Right cardiac atrium (tissue), 5 donors: ENCODE measurements at places on chromosomes 13 and 19.

- DNase-seq, result no peak
These were observed 14.8 kb upstream of the CALM3 start for GRCh38 chr19:46586294-46586693.

DNA sequence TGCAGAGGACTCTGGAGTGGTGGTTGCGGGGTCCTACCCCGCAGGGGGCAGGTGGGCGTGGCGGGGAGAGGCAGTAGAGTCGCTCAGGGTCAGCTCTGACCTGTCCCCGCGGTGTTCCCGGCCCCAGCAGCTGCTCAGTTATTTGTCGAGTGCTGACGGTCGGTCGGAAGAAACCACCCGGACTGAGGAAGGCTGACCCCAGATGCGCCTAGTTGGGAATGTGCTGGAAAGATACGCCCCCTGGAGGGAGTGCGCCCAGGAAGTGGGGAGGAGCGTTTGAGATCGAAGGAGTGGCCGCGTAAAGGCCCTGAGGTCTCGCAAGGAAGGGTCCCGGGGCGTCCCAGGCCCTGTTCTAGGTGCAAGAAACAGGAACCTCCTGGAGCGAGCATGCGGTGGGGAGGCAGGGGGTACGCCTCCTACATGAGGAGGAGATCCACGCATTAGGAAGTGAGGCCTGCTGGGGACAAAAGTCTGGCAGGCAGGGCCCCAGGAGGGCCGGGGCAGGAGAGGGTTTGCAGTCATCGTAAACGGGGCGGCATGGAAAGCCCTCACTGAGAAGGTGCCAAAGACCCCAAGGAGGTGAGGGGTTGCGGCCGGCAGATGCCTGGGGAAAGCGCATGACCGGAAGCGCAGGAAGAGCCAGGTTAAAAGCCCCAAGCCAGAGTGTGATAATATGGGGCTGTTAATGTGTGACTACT lies 9.2 kb downstream of the CCDC8 start:
- peak; percentile 83 for DNase-seq

DNA sequence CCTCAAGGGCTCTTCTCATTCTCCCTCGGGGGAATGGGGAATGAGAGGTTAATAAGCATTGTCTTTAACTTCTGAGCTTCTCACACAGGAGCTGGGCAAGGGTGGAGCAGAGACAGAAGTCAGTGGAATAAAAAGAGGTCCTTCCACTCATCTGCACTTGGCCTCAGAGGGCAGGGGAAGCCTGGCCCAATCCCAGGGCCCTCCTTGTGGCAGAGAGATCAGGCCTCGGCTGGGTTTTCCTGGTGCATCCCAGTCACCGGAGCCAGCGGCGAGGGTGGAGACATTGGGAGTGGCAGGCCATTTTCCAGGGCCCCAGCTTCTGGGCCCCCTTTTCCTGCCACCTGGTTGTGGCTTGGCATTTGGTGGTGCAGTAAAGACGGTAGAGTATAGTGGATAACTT lies 10.6 kb downstream of the CALM3 start:
- no peak for DNase-seq

DNA sequence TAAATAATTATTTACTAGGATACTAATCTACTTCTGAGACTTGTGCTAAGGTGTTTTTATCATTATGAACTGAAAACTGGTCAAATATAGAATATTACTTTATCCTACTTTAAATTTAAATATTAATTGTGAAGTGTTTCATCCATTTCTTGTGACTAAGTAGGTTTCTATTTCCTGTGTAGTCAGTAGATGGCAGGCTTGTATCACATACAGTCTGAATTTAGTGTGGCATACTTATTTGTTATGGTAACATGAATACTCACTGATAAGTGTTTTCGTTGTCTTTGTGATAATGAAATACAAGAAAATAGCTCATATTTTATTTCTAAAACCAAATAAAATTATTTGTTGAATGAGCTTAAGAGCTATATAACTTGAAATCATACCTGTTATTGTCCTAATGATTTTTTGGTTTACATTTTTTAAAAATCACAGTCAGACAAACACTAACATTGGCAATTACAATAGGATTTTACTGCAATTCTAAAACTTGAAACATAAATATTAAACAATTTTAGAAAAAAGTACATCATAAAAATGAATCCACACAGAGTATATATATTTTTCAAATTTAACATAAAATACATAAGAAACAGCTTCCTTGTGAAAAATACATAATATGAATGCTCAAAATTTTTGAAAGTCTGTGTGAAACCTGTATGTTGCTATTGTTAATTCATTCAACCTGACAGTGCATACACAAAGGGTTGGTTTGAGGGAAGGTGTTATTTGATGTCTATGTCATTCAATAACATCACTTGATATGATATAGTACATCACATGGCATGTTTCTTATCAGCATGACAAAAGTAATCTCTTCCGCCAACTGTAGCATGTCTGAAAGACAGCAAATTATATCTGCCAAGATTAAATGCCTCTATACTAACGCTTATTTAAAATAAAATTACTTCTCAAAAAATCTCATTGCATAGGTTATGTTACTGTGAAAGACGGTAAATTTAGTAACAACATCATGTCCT lies 904.8 kb upstream of the PCDH20 start:
- DNase-seq, result no peak

DNA sequence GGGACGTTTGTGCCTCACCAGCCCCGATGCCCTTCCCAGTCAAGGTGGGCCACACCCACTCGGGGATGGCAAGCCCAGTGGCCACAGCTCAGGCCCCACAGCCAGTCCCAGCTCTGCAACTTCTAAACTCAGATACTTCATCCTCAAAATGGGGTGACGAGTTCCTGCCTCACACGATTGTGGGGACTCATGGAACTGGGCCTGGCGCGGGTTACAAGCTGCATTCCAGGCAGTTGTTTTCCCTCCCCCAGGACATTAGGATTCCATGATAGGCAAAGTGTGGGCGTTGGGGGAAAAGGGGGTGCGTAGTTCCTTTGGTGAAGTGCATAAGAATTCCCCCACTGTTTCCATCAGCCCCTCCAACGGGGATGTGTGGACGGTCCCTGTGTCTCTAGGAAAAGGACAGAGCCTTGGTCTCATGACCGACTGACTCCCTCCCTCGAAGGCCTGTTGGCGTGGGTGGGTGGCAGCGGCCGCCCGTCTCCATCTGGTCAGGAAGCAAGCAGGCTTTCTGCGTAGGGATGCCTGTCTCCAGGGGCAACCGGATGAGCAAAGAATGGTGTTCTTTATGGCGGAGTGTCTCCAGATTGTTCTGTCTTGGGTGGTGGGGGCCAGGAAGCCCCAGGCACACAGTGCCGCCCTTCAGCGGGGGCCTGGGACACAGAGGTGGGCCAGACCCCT lies 21.1 kb upstream of the NPAS1 start:
- DNase-seq, result no peak

- DNase-seq, result no peak
These were observed 1646.0 kb downstream of the PCDH9 start for GRCh38 chr13:65584126-65584525.

DNA sequence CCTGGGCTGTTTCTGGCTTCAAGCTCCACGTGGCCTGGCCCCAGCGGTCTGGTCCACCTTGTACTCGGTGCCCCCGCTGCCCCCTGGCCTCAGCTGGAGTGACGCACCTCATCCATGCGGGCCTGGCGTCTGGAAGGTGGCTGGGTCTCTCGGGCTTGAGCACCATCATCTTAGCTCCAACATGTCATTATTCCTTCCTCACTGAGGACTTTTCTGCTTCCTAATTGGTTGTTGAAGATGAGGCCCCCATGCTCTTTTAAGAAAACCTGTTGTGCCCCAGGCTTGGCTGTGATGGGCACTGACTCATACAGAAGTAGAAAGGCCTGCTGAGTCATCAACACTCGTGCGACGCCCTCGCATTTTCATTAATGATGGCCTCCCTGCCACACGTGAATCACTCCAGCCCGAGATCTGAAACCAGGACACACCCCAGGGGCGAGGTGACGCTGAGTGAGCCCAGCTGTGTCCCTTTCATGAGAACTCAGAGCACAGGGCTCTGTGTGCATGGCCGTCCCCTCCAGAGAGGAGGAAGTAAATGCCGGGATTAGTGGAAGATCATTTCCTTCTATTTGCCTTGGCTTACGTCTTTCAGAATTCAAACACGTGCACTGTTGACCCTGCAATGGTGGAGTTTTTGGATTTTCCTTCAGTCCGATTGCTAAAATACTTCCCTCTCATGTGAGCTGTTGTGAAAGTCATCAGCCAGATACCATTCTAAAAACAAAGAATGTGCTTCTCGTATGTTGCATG lies 14.0 kb upstream of the GJA3 start:
- peak; percentile 90 for DNase-seq
